Activated B cell treated with CpG ODN at 0.5 μM for 24 hours (primary cell): ENCODE measurements at places on chromosomes 11 and 22. TPM values are rescaled to one million over a fixed set of nuclear protein-coding genes. Genes with fewer than 3 reads are reported as not detected.

GRCh38 chr11:133070021-133070713 is 462.1 kb downstream of the OPCML start:
- H3K4me1 ChIP-seq, result no peaks in the 10 kb centered on the region
- DNase-seq, result no peak
- H3K4me3 ChIP-seq, result no peak overlapping the region
- no peaks in the 10 kb centered on the region for H3K36me3 ChIP-seq
- peaks cover 11% of the 10 kb centered on the region for H3K27me3 ChIP-seq

GRCh38 chr11:6604081-6604626 is 580 bp downstream of the ILK start:
- peak; percentile 32 for DNase-seq
- H3K36me3 ChIP-seq, result peaks cover 44% of the 10 kb centered on the region
- peaks cover 9% of the 10 kb centered on the region for H3K4me1 ChIP-seq

DNA sequence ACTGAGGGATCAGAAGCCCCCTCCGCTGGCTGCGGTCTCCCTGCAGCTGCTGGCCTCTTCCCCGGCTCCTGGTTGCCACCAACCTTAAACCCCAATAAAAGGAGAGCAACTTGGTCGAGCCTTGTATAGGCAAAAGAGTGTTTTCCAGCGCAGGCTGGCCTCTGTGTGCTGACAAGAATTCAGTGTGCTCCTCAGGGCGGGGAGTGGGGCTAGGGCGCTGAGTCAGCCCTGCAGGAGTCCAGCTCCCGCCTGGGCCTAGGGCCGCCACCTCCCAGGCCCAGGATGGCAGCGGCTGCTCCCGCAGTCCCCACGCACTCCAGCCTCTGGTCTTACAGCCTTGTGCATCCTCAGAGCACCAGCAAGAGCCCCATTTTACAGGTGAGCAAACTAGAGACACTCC is at the start of gene SHISAL1:
Gene SHISAL1, minus strand, starts transcription at position 186 of the 400 bp plus-strand sequence. CDS start 12,006 bp downstream, outside the sequence.
- DNase-seq, result no peak
- no peak within 1 kb of the TSS for H3K4me3 ChIP-seq
- no peak within 1 kb of the TSS for H3K27ac ChIP-seq
- no peaks in the 10 kb centered on the region for H3K36me3 ChIP-seq

DNA sequence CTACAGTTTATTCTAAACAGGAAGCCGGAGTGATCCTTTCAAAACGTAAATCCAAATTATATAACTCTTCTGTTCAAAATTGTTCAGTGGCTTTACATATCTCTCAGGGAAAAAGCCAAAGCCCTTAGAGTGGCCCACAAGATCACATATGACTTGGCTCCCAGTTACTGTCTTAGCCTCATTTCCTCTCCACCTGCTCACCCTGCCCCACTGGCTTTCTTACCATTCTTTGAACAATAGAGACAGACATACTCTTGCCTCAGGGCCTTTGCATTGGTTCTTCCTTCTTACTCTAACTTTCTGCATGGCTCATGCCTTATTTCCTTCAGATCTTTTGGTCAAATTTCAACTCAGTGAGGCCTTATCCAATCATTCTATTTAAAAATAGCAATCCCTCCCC is 52.1 kb downstream of the STIM1 start:
- no peak overlapping the region for H3K4me3 ChIP-seq
- no peaks in the 10 kb centered on the region for H3K36me3 ChIP-seq
- H3K4me1 ChIP-seq, result peaks cover 70% of the 10 kb centered on the region
- H3K27ac ChIP-seq, result no peak overlapping the region
- no peak for DNase-seq
- no peaks in the 10 kb centered on the region for H3K27me3 ChIP-seq

GRCh38 chr22:48577014-48577690 is 1250.5 kb downstream of the BRD1 start:
- H3K27ac ChIP-seq, result no peak overlapping the region
- H3K4me1 ChIP-seq, result peaks cover 2% of the 10 kb centered on the region
- H3K36me3 ChIP-seq, result no peaks in the 10 kb centered on the region
- no peak for DNase-seq

DNA sequence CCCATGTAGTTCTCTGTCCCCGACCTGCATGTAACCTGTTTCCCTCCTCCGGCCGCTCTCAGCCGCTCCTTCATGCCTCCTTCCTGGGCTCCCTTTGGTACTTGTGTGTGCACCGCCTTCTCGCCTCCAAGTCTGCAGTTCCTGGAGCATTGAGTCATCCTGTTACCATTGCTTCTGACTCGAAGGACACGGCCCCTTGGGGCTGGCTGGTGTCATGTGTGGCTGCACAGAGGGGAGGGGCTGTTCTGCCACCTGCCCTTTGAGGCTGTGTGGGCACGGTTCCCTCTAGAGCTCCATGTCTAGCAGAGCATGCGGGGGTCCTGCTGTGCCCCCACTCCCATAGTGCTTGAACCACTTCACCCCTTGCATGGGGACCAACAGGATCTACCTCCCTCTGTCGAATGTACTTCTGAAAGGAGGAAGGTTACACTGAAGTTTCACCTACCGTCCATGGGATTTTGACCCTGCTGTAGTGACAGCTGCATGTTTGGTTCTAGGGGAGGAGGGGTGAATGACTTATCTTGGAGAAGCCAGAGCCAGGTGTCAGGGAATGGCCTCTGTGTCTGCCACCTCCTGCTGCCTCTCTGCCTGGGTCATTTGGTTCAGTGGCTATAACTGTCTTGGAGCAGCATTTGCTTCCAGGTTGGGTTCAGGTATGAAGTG is 39.6 kb downstream of the BCR start:
- H3K36me3 ChIP-seq, result no peaks in the 10 kb centered on the region
- peak overlapping the region; percentile 74 for H3K4me3 ChIP-seq
- peaks cover 72% of the 10 kb centered on the region for H3K4me1 ChIP-seq
- peak overlapping the region; percentile 61 for H3K27ac ChIP-seq
- H3K27me3 ChIP-seq, result no peaks in the 10 kb centered on the region

DNA sequence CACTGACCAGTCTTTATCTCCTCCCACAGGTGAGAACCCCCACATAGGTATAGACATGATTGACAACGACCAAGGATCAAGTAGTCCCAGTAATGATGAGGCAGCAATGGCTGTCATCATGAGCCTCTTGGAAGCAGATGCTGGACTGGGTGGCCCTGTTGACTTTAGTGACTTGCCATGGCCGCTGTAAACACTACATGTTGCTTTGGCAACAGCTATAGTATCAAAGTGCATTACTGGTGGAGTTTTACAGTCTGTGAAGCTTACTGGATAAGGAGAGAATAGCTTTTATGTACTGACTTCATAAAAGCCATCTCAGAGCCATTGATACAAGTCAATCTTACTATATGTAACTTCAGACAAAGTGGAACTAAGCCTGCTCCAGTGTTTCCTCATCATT is 76.5 kb downstream of the BTBD10 start:
- no peak for DNase-seq
- H3K4me3 ChIP-seq, result no peak overlapping the region
- H3K27ac ChIP-seq, result no peak overlapping the region
- peaks cover 76% of the 10 kb centered on the region for H3K36me3 ChIP-seq

DNA sequence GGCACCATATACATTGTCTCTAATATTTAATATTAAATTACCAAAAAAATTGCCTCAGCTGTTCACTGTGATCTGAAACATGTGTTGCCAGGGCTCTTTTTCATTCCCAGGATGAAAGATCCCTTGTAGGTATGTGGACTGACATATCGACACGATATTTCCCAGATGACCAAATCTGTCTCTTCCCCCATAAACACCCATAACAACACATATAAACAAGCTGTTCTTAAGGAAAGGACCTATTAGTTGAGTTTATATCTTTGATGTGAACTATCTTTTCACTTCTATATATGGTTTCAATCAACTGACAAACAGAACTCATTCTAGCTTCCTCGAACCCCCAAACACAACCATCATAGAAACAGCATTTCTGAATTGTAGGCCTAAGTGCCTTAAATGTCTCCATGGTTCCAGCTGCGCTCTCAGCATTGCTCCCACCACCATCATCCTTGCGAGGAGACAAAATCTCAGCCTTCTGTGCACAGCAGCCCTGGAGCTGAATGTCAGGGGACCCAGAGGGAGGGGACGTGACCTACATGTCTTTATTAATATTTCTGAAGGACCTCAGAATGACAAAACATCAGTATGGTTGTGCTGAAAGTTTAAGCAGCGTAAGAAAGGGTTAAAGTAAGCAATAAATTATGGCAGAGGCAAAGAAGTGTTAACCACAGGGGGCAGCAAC is 67.0 kb downstream of the ETS1 start:
- H3K4me3 ChIP-seq, result peak overlapping the region; percentile 99
- peaks cover 59% of the 10 kb centered on the region for H3K36me3 ChIP-seq
- H3K27me3 ChIP-seq, result no peaks in the 10 kb centered on the region
- DNase-seq, result no peak

GRCh38 chr11:574632-575312 is 1.5 kb upstream of the PHRF1 start:
- peaks cover 10% of the 10 kb centered on the region for H3K36me3 ChIP-seq
- no peak for DNase-seq
- peaks cover 10% of the 10 kb centered on the region for H3K27me3 ChIP-seq
- peaks cover 34% of the 10 kb centered on the region for H3K4me1 ChIP-seq
- peak overlapping the region; percentile 80 for H3K4me3 ChIP-seq
- H3K27ac ChIP-seq, result peak overlapping the region; percentile 61

- H3K27me3 ChIP-seq, result peaks cover 81% of the 10 kb centered on the region
- H3K4me1 ChIP-seq, result peaks cover 39% of the 10 kb centered on the region
- H3K27ac ChIP-seq, result no peak overlapping the region
- no peaks in the 10 kb centered on the region for H3K36me3 ChIP-seq
Measured at GRCh38 chr11:122979815-122980595, 1.6 kb downstream of the BSX start.

GRCh38 chr11:124739479-124740276 is at the start of gene NRGN:
TSS of gene NRGN (plus strand) at chr11:124739942. CDS start at chr11:124740085, 143 bp downstream.
- H3K27ac ChIP-seq, result no peak within 1 kb of the TSS
- H3K4me3 ChIP-seq, result peak within 1 kb of the TSS; percentile 83
- H3K36me3 ChIP-seq, result no peaks in the 10 kb centered on the region
- peaks cover 19% of the 10 kb centered on the region for H3K4me1 ChIP-seq

- no peak overlapping the region for H3K4me3 ChIP-seq
- no peaks in the 10 kb centered on the region for H3K27me3 ChIP-seq
- no peak for DNase-seq
- H3K27ac ChIP-seq, result no peak overlapping the region
Measured at GRCh38 chr22:46076651-46077339, 73.5 kb upstream of the PPARA start.

DNA sequence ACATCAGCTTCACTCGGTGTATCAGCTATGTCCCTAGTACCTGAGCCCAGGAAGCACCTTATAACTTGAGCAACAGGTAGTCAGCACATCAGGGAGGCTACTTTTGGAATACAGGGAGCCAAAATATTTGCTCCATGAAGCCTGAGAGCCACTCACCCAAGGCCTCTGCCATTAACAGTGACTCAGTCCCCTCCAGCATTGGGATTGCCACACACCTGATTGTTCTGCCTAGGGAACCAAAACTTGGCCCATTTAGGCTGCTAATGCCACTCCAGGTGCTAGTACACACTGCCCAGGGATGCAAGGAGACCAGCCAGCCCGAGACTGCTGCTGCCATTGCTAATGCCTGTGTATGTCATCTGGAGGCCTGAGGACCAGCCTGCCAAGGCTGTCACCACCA is 773.6 kb upstream of the TENM4 start:
- no peak overlapping the region for H3K27ac ChIP-seq
- no peak for DNase-seq
- no peaks in the 10 kb centered on the region for H3K27me3 ChIP-seq
- no peaks in the 10 kb centered on the region for H3K4me1 ChIP-seq
- H3K36me3 ChIP-seq, result no peaks in the 10 kb centered on the region

GRCh38 chr11:62372871-62373270 is 35.6 kb downstream of the ASRGL1 start:
- H3K27me3 ChIP-seq, result no peaks in the 10 kb centered on the region
- DNase-seq, result no peak
- H3K27ac ChIP-seq, result no peak overlapping the region

DNA sequence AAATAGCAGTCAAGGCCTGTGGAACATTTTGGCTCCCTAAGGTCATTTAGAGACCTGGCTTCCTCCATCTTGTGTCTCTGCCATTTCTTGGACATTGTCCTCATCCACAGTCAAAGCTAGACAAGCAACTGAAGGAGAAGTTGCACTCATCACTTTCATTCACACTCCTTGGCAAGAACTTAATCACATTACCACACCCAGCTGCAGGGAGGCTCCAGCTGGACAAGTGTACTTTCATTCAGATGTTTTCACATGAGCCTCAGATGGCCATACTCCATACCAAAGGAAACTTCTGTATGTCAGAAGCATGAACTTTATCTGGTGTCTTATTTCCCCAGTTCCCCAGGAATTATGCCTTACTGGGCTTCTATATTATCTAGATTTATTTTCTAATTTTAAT is 537.4 kb downstream of the TMEM135 start:
- no peak overlapping the region for H3K4me3 ChIP-seq
- no peaks in the 10 kb centered on the region for H3K36me3 ChIP-seq
- DNase-seq, result no peak
- no peaks in the 10 kb centered on the region for H3K27me3 ChIP-seq

DNA sequence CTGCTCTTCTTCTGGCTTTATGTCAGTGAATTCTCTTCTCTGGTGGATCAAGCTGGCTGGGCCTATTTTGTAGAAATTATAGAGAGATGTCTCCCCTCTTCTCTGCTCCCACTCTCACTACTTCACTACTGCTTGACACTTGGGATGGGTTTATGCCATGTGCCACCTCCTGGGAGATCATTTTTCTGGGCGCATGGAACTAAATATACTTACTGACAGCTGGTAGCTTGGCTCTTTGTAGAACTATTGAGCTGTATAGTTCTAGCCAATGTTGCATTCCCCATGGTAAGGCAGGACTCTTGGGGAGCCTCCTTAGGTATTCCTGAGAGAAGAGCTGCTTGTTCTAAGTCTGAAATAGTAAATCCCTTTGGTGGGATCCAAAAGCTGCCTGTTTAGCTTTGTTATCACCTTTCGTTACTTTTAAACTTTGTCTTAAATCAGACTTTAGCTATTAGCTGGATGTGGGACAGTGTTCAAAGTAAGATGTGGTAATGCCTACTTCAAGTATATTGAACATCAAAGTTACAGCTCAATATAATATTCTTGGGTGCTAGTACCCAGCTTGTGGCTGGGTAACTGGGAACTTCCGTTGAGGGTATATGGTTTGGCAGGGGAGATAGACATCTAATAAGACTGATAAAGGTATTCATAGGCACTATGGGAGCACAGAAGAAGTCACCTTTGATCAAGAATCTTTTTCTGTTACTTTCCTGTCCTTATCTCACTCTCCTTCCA is 87.5 kb upstream of the RRM1 start:
- peak overlapping the region; percentile 42 for H3K27ac ChIP-seq
- no peaks in the 10 kb centered on the region for H3K27me3 ChIP-seq
- peaks cover 7% of the 10 kb centered on the region for H3K36me3 ChIP-seq
- H3K4me1 ChIP-seq, result peaks cover 10% of the 10 kb centered on the region
- DNase-seq, result no peak

The RIC3 gene
- total RNA-seq, result 44.3 and 52.8 TPM in 2 replicates
